Osteoblast (primary cell): ENCODE measurements at places on chromosomes 13 and 19. TPM values are rescaled to one million over a fixed set of nuclear protein-coding genes. Genes with fewer than 3 reads are reported as not detected.

TMEM143 gene
- total RNA-seq = 4.3 and 4.7 TPM in 2 replicates

MUC16 gene
- total RNA-seq = not detected in 2 replicates

LHB gene
- total RNA-seq = not detected in 2 replicates

CNOT3 gene
- total RNA-seq = 6.2 TPM in 2 replicates

PSG6 gene
- not detected in 2 replicates for total RNA-seq
